ENCODE measurements at places on chromosomes 7 and 10.
A peak's percentile ranks its signal among the peaks of the same experiment; 100 is the strongest.

DNA sequence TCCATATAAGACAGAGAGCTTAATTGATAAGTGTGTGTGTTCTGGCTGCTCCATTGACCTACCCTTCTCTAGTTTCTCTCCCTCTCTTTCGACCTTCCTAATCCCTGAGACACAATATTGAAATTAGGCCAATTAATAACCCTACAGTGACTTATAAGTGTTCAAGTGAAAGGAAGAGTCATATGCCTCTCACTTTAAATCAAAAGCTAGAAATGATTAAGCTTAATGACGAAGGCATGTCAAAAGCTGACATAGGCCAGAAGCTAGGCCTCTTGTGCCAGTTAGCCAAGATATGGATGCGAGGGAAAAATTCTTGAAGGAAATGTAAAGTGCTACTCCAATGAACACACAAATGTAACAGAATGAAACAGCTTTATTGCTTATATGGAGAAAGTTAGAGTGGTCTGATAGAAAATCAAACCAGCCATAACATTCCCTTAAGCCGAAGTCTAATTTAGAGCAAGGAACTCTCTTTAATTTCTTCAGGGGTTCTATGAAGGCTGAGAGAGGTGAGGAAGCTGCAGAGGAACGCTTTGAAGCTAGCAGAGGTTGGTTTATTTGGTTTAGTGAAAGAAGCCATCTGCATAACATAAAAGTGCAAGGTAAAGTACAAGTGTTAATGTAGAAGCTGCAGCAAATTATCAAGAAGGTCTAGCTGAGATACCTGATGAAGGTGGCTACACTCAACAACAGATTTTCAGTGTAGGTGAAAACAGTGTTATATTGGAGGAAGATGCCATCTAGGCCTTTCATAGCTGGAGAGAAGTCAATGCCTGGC, 53.8 kb downstream of the ST7 start:
- no peak for DNase-seq

- DNase-seq: no peak
These were observed 102.5 kb downstream of the CYTH3 start for GRCh38 chr7:6169805-6170520.

DNA sequence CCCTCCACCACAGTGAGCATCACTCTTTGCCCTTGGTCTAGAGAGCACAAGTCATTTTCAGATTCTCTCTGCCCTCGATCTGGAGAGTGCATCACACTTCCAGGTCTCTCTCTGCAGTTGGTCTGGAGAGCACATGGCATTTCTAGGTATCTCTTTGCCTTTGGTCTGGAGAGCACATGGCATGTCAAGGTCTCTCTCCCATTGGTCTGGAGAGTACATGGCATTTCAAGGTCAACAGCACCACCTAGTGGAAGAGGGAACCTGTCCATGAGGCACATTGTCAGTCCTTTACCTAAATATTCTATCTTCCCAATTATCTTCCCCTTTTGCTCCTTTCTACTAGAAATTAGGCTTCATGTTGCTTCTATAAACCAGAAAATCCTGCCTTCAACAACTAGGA, 1139.4 kb downstream of the XPNPEP1 start:
- no peak for DNase-seq

DNA sequence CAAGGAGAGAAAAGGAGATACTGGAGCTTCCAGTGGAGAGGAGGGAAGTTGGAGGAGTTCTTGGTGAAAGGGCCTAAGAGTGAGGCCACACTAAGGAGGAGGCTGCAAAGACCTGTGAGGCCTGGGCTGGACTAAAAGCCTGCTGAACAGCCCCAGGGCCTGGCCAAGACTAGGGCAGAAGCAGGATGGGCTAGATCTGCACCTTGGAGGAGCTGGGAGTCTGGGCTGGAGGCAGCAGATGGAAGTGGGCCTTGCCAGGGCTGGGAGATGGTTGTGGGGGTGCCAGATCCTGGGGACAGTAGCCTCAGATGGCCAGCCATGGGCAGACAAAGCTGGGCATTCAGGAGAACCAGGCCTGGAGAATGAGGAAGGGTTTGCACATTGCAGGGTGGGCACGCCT, 6.5 kb upstream of the PURB start:
- DNase-seq: no peak

GRCh38 chr7:31309407-31309806, 31.1 kb downstream of the NEUROD6 start:
- no peak for DNase-seq

GRCh38 chr7:70415179-70415972, 716.6 kb upstream of the GALNT17 start:
- no peak for DNase-seq

GRCh38 chr7:46257761-46258448, 336.8 kb upstream of the IGFBP3 start:
- peak; percentile 20 for DNase-seq

DNA sequence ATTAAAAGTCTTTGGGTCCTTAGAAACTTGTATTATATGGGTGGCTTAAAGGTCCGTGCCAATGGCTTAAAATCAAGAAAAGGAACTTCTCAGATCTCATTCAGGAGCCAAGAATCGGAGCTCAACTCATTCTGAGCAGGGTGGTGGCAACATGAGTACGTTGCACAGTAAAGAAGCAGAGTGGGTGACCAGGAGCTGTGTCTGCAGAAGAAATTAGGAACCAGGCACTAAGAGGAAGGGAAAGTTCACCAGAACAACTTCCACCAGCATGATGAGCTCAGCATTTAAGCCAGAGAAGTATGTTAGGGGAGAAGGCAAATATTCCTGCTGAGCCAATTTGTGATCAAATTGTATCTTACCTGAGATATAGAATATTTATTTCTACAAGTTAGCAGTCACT, 236.0 kb upstream of the NRP1 start:
- DNase-seq: no peak

DNA sequence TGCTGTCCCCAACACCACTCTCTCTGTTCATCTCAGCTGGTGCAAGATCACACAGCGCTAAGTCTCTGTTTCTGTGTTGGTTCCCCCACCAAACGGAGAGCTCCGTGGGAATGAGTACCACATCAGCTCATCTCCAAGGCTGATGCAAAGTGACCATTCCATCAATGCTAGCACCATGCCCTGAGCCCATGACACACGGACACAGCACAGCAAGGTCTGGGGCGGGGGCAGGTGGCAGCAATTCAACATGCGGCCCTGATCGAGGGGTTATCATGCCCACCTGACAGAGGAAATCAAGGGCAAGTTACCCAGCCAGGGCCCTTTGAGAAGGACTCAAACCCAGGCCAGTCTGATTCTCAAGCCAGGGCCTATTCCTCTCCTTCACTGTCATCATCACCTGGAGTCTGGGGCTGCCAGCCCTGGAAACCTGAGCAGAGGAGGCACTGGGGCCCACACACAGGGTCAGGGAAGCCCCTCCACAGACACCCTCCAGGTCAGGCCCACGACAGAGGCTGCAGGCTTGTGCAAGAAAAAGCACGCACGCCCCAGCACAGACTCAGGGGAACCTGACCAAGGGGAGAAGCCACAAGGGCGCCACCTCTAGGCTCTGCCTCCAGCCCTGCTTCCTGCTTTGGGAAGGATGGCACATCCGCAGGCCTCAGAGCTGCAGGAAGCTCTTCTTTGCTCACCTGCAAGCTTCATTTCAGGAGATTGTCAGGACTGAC, 74.8 kb downstream of the GRID1 start:
- DNase-seq: no peak

DNA sequence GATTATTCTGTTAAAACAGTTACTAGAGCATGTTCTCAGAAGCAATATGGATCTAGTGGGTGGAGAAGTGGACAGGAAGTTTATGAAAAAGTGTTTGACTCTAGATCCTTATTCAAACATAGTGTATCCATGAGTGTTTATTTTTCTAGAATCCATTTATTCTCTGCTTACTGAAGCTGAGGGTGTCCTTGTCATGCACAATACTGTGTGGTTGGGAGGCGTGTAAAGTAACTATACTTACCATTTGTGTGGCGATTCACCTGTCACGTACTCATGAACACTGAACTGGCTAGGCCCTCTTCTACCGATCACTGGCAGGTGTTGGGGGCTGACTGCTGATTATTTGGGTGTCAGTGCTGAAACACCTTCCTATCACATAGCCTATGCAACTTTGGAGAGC, 74.0 kb downstream of the POU6F2 start:
- DNase-seq: no peak
